ENCODE measurements at places on chromosomes 13 and 19.

DNA sequence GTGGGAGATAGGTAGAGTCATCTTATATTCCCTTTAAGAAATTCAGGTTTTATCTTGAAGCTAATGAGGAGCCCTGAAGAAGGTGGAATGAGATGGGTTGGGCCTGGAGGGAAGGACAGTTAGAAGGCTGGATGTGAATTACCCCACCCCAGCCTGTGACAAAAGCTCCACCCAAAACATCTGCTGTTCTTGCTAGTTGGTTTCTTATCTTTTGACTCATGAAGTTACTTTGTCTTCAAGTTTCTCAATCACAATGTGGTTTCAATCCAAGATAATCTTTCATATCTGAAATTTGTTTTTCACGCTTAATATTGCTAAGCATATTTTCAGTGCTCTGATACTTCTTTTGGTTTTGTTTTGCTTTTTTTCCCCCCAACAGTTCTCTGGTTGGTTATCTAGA is 38.3 kb upstream of the HMGB1 start:
- DNase-seq, result no peak

DNA sequence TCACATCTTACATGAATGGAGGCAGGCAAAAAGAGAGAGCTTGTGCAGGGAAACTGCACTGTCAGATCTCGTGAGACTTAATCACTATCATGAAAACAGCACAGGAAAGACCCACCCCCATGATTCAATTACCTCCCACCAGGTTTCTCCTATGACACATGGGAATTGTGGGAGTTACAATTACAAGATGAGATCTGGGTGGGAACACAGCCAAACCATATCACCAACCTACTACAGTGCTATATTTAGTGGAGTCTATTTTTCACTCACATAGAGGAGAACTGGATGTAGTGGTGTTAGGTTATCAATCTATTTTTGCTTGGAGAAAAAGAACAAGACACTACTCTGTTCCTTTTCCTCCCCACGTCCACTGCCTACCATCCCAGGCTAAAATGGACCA is 276.6 kb downstream of the KCTD12 start:
- DNase-seq, result no peak

DNA sequence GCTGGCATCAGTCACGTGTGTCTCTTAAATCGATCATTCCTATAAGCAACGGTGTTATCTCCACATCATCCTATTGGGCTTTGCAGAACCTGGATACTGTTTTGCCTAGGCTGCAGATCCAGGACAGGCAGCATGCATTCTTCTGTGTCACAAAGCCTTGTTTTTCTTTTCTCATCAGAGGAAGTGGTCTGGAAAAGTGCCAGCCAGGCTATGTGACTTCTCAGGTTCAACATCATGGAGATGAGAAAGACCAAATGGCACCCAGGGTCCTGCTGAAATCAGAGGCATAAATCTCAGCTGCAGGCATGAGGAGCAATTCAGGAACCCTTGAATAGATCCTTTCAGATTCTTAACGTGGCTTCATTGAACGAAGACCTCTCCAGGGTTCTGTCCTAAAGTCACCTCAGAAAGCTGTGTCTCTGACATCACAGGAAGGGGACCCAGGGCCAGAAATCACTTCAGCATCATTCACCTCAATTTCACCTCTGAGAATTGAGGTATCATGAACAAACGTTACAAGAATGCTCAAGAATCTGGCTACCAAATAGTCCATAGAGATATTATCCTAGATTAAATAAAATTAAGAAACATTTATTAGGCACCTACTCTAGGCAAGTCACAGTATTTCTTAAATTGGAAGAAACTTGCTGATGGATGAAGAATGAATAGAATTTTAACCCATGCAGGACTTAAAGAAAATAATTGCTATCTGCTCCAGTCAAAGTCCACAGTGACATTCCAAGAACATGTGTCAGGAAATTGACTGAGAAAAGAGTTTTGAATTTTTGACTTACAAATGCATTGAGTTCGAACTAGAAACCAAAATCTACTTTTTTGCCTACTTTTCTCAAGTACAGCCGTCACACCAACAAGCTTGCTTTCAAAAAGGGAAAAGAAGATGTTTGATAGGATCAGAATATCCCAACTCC is 124.1 kb downstream of the COG6 start:
- no peak for DNase-seq

- no peak for DNase-seq
These were observed 71.2 kb downstream of the WASF3 start for GRCh38 chr13:26628706-26629105.

- no peak for DNase-seq
These were observed 48.8 kb upstream of the RAP2A start for GRCh38 chr13:97385146-97385545.

GRCh38 chr19:40763526-40763925 is 11.8 kb upstream of the MIA start:
- DNase-seq, result no peak

GRCh38 chr13:99469041-99469440 is 32.2 kb upstream of the TM9SF2 start:
- no peak for DNase-seq

DNA sequence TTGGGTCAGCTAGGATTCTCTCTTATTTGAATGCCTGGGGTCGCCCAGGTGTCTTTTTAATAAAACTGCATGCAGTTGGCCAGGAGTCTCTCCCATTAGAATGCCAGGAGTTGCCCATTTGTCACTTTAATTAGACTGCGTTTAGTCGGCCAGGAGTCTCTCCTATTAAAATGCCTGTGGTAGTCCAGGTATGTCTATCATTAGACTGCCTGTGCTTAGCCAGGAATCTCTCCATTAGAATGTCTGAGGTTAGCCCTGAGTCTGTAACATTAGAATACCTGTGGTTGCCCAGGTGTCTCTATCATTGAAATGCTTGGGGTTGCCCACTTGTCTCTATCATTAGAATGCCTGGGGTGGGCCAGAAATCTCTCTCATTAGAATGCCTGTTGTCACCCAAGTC is 1470.9 kb downstream of the UQCRFS1 start:
- no peak for DNase-seq

- no peak for DNase-seq
These were observed 2.3 kb downstream of the SLC5A5 start for GRCh38 chr19:17873786-17874757.

DNA sequence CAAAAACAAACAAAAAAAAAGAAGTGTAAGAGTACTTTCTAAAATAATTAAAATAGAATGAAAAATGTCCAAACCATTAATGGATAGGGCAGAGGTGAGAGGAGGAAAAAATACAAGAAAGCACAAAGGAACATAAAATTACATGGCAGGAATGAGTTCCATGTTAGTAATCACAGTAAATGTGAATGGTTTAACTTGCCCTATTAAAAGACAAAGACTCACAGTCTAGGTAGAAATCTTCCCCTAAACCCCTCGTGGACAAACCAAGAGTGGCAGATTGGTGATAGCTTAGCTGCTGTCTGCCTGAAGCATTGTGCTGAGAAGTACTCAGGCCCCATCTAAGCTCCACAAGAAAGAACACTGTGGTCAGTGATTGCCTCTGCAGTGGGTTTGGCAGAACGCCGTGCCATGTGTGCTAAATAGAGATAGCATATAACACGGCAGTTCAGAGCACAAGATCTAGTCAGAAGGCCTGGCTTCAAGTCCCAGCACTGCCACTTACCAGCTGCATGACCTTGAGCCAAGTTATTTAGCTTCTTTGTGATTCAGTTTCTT is 103.5 kb downstream of the DPF1 start:
- no peak for DNase-seq

- DNase-seq, result no peak
These were observed 227.3 kb downstream of the POU4F1 start for GRCh38 chr13:78376033-78376432.

- no peak for DNase-seq
These were observed 9.7 kb downstream of the SIGLEC8 start for GRCh38 chr19:51448411-51449016.

DNA sequence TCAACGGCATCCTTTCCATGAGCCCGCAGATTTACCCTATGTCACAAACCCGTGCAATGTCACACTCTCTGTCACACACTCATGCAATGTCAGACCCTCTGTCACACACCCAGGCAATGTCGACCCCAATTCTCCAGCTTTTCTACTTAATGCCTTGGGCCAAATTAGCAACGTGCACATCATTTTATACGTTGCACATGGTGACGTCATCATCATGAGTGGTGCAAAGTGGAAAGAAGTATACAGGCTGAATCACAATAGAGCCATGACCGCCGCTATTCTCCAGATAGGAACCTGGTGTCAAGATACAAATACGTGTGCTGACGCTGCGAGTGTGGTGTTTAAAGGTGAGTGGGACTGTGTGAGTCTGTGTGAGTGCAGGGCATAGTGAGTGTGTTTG is 21.7 kb upstream of the ZNF845 start:
- no peak for DNase-seq

DNA sequence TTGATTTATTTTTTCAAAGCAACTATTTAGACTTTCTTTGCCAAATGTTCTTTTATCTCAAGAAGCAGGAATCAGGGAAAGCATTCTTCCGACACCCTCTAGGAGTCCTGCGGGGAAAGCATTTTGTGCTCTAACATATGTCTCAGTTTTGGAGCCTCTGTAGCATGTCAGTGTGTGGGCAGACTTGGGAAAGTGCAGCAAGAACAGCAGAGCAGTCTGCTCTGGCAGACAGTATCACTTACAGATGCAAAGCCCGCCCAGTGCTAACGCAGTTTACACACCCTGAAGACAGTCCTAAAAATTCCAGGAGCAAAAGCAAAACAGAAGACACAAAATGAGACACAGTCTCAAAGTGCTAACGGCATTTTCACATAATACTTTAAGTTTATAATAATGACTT is 393.5 kb downstream of the KLF12 start:
- no peak for DNase-seq

GRCh38 chr19:43482193-43482592 is 16.8 kb upstream of the LYPD3 start:
- no peak for DNase-seq

DNA sequence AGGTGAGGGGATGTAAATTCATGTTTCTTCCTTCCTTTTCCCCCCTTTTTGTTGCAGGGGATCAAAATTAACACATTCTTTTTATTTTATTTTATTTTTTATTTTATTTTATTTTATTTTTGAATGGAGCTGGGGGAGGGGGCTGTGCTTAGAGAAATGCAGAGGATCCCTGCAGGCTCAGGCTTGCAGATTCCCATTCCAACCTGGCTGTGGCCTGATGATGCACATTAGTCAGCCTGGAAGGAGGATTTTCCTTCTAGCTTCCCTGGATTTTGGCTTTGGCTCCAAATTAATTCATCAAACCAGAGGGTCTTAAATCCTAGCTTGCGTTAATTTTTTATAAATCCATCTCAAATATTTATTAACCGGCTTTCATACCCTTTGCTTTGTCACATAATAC is 67.0 kb downstream of the FREM2 start:
- DNase-seq, result no peak

DNA sequence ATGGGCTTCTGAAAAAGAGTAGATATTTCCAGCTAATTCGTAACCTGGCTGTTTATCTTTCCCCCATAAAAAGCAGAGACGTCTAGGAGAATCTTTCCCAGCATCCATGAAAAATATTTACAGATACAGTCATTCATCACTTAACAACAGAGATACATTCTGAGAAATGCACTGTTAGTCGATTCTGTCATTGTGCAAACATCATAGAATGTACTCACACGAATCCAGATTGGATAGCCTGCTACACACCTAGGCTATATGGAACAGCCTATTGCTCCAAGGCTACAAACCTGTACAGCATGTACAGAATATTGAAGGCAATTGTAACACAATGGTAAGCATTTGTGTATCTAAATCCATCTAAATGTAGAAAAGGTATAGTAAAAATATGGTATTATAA is 530.2 kb upstream of the NBEA start:
- DNase-seq, result no peak

DNA sequence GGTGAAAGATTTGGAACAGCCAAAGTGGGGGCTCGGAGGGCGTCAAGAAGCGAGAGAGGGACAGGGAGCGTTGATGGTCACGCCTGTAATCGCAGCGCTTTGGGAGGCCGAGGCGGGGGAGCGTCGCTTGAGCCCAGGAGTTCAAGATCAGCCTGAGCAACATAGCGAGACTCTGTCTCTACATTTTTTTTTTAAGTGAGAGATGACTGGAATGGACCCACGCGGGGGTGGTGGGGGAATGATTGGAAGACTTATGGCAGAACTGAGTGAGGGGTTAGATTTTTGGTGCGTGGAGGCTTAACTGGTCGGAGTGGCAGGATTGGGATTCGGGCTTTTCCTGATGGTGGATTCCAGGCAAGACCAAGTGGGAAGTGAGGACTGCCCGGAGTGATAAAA is 725 bp downstream of the PSMD8 start:
- no peak for DNase-seq

DNA sequence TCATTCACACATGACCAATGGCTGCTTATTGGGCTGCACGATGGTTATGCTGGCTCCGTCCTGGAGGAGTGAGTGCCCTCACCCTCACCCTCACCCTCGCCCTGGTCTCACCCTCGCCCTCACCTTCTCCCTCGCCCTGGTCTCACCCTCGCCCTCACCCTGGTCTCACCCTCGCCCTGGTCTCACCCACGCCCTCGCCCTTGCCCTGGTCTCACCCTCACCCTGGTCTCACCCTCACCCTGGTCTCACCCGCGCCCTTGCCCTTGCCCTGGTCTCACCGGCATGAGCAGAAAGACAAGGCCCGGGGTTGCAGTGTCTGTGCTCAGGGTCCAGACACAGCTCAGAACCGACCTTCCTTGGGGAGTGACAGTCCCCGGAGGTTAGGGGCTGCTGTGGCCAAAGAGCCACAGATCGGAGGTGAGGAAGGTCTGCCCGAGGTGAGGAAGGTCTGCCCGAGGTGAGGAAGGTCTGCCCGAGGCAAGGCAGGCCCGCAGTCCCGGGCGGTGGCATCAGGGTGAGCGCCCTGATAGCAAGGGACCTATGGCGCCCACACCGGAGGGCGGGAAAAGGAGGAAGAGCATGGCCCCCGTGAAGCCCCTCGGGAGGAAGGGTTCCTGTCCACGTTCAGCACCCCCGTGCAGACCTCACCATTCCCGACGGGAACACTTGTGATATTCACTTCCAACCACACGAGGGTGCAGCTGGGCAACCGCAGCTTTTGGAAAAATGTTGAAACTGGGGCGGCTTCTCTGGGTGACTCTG is 65.6 kb downstream of the MCF2L start:
- DNase-seq, result no peak

- DNase-seq, result no peak
These were observed 7.3 kb downstream of the FBXO27 start for GRCh38 chr19:39024875-39025641.

DNA sequence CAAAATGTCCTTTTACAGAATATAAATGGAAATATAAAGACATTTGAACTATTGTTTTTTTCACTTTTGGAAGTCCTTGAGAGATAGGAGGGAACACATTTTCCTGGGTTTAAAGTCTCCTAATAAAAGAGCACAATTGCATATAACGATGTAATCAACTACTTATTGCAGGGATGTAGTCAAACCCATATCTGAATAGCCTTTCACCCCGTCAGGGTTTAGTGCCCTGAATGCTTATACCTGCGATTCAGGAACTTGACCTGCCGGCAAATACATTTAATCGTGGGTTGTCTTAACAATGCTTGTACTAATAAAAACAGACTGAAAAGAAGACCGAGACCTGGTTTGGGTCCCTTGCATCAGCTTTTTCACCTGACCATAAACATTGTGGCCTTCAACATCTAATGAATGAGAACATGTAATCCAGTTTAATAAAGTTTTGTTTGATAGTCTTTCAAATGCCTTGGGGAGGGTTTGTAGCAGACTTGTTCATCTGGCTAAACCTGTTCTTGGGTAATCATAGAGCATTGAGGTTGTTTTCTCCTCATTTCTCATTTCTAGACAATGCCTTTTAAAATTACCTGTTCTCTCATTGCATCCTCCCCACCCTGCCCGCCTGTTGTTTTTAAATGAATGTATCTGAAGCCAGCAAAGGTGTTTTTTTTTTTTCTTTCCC is 7.0 kb downstream of the KLF5 start:
- DNase-seq, result no peak

Measured in vagina (tissue), 2 donors.